Activated CD8-positive, alpha-beta memory T cell treated with anti-CD3 and anti-CD28 coated beads, Interleukin-2, amount 10 ng/mL, durations not matched to agents 7 days and 5 days (primary cell): ENCODE measurements at places on chromosomes 11 and 22. TPM values are rescaled to one million over a fixed set of nuclear protein-coding genes. Genes with fewer than 3 reads are reported as not detected.

- no peak for DNase-seq
Measured at GRCh38 chr11:90310210-90310609, 87.4 kb upstream of the CHORDC1 start.

DNA sequence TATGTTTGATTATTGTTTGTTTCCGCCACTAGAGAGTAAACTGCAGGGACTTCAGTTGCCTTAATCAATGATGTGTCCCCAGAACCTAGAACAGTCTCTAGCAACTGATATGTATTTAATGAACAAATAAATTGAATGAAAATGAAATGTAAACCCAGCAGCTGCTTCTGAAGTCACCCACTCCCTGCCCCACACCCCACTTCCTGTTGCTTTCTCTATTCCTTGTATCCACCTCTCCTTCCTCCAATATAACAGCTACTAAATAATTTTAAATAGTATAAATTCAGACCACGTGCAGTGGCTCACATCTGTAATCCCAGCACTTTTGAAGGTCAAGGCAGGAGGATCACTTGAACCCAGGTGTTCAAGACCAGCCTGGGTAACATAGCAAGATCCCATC, 15.8 kb downstream of the MYH9 start:
- DNase-seq = no peak

DNA sequence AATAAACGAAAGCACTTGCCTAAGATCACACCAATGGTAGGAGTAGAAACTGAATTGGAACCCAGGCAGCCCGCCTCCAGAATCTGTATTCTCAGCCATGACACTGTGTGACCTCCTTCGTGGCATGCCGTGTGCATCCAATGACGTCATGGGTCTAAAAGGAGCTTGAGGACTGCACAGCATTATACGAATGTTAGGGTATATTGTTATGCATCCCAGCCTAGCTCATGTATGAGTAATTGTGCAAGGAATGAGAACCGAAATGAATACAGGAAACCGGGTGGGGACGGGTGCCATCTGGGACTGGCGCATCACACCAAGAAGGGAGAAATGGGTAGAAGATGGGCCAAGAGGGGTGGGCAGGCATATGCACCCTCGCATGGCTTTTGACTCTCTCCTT, 12.3 kb upstream of the IGSF9B start:
- no peak for DNase-seq

DNA sequence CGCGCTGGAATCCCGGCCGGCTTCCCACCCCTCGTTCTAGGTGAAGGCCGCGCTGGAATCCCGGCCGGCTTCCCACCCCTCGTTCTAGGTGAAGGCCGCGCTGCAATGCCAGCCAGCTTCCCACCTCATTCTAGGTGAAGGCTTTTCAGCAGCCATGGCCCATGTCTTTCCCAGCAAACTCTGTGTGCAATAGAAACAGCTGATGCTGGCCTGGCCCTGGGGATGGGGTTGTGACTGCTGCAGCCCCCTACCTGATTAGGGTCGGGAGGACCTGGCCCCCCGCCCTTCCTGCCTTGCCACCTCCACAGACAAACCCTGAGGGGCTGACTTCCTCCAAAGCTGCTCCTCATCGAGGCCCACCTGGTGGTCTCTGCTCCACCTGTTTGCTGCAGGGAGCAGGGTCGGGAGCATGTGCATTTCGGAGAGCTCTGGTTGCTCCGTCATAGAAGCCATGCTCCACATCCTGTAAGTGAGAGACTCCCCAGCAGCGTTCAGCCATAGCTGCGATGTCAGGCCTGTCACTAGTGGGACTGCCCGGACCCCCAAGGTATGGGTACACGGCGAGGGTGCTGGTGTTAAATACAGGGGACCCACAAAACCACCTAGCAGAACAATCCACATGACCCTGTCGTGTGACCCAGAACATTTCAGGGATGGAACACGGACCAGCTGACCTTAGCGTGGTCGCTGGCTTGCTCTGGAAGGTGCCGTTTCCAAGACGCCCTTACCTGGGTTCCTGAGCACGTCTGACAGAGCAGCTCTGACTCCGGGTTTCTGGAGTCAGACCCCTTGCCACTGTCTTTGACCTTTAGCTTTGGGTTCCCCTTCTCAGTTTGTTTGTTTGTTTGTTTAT, 3.3 kb downstream of the ZBED4 start:
- DNase-seq = no peak

OR51A2 gene
- total RNA-seq = not detected
